AG04450 (cell line): ENCODE measurements at places on chromosomes 4 and X.

- DNase-seq = no peak
These were observed 685.0 kb downstream of the RAPGEF2 start for GRCh38 chr4:159787901-159788300.

GRCh38 chr4:182648766-182649165, 268.4 kb downstream of the DCTD start:
- no peak for DNase-seq

DNA sequence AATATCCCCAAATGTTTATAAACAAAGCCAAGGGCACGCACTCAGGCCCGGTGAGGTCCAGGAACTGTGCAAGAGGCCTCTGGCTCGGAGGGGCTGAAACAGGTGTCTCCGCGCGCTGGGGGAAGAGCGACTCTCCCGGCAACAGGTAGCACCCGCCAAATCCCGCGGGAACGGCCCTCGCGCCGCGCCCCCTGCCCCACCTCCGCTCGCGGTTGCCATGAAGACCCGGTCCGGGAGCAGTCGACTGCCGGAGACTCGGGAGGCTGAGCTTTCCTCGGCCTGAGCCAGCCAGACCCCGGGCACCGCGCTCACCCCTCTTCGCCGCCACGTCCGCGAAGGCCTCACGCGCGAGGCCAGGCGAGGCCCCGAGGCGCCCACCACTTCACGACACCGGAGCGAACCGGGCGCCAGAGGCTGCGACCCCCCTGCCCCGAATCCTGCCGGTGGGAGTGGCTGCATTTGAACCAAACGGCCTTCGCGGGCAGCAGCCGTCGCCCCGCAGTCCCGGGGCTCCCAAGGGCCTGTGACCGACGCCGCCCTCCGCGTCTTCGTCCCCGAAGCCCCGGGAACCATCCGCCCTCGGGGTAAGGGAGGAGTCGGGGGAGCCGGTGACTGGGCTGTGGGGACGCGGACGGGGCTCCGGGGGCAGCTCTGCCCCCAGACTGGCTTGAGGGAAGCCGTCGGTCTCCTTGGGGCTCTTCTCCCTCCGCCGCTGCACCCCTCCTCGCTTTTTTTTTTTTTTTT, at the start of gene NSUN7:
NSUN7 (plus strand) TSS at position 239 of the 744 bp plus-strand sequence. CDS start 739 bp downstream, outside the sequence.
- DNase-seq = no peak

DNA sequence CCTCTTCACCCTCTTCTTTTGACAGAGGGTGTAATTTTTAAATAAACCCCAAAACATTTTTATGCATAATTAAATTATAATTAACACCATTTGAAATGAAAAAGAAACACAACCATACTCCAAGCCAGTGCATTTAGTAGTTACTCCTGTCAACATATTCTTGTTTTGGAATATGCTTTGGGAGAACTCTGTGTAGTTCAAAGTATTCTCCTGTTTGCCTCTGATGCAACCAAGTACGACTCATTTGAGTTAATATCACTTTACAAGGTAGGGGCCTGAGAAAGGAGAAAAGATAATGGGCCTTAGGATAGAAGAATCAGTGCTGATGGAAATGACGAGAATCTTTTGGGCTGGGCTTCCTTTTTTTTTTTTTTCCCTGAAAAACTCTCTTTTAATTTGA, 2.7 kb downstream of the PTPN13 start:
- DNase-seq = no peak

- no peak for DNase-seq
These were observed 91.5 kb upstream of the MAP9 start for GRCh38 chr4:155468282-155468681.

- no peak for DNase-seq
These were observed 77.5 kb upstream of the ELOVL6 start for GRCh38 chr4:110275871-110276270.

DNA sequence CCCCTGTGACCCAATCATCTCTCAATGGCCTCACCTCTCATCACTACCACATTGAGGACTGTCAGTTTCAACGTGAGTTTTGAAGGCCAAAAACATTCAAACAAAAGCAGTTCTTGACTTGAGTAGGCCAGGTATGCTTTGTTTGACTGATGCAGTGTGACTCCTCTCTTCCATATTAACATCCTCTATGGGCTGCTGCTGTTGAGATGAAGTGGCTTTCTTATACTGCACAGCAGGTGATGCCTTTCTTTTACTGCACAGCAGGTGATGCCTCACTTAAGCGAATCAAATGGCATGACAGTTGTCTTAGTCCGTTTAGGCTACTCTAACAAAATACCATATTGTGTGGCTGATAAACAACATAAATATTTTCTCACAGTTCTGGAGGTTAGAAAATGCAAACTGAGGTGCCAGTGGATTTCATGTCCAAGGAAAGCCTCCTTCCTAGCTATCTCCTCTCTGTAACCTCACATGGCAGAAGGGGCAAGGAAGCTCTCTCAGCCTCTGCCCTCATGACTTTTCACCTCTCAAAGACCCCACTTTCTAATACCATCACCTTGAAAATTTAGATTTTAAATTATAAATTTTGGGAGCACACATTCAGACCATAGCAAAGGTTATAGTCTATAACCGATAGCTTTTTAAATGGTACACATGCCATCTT, 2267.9 kb upstream of the AGA start:
- no peak for DNase-seq

DNA sequence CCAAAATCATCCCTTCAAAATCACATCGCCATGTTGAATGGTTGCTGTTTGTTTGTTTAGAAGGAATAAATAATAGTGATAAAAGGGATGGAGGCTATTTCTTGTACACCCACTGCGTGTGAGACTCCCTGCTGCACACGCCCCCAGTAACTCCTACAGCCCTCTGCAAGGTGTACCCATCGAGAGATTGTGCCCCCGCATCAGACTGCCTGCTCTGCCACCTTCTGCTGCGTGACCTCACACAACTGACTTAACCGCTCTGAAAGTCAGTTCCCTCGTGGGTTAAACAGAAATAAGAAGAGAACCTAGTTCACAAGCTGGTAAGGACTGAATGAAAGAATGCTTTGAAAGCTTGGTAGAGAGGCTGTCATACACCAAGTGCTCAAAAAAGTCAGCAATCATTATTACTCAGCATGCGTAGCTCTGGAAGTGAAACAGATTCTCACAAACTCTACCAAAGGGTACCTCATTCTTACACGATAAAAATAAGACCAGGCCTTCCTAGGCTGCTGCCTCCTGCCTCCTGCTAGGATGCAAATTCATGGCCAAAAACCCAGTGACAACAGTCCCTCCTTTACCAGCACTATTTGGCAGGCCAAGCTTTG, 147.1 kb downstream of the CPEB2 start:
- DNase-seq = no peak

GRCh38 chrX:9258421-9259104, 206.3 kb upstream of the TBL1X start:
- DNase-seq = no peak

DNA sequence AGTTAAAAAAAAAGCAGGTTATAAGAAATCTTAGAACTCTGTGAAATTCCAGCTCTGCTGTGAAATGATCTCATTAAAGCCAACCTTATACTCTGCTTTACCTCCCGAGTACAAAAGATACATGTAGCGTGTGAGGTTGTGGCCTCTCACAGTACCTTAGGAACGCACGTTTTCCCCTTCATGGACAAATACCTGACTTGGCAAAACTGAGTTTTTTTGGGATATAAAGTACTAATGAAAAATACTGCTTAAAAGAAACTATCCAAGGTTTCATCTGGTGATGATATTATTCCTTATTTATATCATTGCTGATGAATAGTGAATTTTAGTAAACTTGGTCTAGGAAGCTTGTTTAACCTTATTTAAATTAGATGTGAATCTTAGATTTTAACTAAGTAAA, 48.9 kb downstream of the WWC2 start:
- no peak for DNase-seq

DNA sequence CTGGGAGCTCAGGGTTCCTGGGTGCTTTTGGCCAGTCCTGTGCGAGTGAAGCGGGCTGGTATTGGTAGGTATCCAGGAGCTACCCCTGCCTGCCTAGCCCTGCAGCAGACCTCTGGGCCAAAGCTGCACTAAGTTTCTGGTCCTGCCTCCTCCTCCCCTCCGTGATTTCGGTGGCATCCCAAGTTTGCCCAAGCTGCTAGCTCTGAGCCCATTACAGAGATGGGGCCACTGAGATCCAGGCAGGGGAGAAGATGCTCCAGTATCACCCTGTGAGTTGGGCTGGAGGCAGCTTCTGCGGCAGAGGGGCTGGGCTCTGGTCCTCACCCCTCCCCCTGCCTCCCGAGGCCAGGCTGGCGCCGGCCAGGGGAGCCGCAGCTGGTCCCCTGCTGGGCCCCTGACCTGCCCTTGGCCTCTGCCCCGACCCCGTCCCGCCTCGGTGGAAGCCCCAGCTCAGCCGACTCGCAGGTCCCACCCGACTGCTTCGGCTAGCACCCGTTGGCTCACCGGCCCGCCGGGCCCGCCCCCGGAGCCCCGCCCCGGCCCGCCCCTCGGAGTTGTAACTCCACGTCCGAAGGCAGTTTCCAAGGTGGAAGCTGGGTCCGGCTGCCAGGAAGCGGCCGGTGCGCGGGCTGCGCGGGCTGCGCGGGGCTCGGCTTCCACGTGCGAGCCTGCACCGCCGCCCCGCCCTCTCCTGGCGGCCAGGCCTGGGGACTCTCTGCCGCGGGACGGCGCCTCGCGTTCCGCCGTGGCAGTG, at the start of gene DUSP9:
DUSP9 (plus strand) TSS at position 584 of the 754 bp plus-strand sequence. CDS start 751 bp downstream, outside the sequence.
- DNase-seq = no peak
